ENCODE measurements at places on chromosomes 11 and 22.

DNA sequence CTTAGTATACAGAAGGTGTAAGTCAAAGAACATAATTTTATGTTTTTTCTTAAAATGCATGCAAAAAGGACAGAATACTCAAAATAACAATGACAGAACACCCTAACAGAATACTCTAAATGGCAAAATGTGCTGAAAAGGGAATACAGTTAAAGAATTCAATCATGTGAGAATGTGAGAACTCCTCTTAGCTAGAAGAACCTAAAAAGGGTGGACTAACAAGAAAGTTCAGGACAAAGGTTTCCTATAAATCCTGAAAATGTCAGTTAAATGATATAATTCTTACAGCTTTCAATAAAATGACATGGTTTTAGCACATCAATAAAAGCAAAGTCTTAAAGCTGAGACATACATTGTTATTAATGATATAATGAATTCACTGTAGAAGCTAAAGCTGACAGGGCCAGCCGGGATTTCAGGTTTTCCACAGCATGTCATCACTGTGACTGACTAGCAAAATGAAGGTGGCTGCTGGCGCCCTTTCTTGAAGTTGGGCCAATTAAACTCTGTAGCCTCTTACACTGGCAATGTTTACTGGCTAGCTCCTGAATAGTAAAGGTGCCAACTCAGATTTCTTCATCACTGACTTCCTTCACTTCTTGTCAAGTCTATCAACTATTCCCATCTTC, 244.4 kb downstream of the TTC28 start:
- DNase-seq: no peak

- DNase-seq: no peak
Measured at GRCh38 chr11:3087373-3087772, 30.1 kb upstream of the CARS1 start.

DNA sequence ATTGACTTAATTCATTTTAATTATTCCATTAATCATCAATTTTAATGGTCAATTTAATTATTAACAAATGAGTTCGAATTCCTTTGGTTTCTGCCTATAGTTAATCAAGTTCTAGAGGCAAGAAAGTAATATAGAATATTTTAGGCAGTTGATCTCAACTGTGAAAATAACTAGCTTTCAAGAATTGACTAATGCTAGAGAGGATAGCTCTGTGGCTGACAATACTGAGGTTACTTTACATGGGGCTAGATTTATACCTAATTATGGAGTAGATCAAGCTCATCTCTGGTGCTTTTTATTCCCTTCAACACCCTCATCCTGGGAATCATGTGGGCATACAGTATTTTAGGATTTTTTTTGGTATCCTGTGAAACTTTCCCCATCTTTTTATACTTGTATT, 259.4 kb downstream of the GRM5 start:
- no peak for DNase-seq

DNA sequence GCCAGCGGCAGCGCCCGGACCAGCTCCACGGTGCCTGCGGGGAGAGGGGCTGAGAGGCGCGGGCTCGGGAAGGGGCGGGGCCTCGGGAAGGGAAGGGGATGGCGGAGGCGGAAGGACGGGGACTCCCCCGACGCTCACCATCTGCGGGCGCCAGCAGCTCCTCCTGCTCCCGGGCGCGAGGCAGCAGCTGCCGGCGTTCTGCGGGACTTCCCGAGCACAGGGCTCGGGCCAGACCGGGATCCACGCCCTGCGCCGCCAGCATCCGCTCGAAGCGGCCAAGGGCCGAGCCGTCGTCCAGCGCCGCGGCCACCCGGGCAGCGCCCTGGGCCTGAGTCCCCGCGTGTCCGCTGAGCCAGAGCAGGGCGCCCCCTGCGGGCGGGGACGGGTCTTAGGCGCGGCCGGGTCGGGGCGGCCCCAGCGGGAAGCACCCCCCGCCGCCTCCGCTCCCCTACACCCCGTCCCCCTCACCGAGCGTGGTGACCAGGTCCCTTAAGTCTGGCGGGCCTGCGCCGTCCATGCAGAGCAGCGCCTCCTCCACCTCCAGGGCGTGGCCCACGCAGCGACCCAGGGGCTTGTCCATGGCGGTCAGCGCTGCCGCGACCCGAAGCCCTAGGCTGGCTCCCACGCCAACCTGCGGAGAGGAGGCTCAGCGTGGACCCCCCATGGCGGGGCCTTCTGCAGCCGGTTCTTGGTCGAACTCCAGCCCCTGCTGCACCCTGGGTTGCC, 873 bp upstream of the SCO2 start:
- peak; percentile 59 for DNase-seq

GRCh38 chr22:45970705-45971407, 6.1 kb downstream of the WNT7B start:
- DNase-seq: no peak

DNA sequence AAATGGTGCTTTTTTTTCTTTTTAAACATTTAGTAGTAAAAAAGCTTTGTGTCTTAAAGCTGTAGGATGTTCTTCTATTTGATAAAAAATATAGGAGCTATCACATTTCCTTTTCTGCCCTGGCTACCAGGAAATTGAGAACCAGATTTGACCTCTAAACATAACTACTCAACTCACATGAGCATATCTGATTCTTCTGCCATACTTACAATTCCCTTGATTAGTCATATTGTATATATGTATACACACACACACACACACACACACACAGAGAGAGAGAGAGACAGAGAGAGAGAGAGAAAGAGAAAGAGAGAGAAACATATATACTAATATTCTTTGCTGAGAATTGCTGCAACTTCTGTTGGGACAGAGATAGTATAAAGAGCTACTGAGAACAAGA, 23.0 kb upstream of the GDPD4 start:
- no peak for DNase-seq

DNA sequence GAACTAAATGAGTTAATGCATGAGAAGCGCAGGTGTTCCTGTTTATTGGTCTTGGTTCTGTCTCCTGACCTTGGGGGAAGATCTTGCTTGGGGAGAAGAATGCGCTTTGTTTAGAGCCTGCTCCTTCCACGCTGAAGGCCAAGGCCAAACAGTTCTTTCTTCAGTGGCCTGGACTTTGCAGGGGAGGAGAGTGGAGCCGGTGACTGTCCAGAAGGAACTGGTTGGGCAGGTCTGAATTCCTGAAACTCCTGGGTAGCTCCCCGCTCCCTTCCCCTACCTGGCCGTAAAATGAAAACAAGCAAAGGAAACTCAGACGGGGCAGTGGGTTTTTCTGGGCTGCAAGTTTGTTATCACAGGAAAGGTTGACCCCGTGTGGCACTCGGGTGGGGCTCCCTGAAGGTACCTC, 3.6 kb downstream of the ARHGAP8 start:
- DNase-seq: no peak

DNA sequence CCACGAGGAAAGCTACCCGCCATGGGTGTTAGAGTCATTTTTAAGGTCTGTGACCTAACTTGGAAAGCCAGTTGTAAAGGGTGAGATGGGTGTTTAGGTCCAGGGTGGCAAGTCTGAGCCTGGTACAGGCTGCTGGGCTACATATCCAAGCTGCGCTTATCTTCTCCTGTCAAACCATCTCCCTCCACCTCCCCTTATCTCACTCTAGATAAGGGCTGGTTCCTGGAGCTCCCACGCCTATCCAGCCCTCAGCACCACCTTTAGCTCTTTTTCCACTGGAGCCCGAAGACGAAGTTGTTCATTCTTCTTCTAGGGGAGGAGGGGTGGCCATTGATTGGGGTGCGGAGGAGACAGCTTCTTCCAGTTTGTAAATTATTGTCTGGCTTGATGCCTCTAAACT, 48.5 kb downstream of the MICAL2 start:
- no peak for DNase-seq

DNA sequence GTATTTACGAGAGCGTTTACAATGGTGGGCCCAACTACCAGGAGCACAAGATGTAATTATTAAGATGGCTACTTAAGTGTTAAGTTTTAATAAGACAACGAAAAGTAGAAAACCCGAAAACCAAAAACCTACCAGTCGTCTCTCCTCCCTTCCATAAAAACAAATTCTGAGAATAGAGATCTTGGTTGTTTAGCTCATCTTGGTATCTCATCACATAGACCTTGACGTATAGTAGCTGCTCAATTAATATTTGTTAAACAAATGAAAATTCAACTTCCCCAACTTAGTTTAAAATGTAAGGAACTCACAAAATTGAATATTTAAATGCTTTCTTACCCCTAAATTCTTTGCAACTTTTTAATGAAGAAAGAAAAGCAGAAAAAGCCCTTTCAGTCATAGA, 669 bp downstream of the KDM4D start:
- DNase-seq: no peak

DNA sequence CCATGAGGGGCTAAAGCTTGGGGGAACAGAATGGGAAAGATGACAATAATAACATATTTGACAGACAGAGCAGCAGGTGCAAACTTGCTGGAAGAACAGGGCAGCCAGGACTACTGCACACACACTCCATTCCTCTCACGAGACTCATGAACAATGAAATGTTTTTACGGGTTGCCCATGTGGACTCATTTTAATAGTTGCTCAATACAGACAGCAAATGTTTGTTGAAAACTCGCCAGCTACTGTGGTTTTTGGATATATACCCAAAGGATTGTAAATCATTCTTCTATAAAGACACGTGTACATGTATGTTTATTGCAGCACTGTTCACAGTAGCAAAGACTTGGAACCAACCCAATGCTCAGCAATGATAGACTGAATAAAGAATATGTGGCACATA, 10.3 kb downstream of the SYT13 start:
- no peak for DNase-seq

- DNase-seq: no peak
Measured at GRCh38 chr11:78752494-78752893, 177.8 kb upstream of the NARS2 start.

DNA sequence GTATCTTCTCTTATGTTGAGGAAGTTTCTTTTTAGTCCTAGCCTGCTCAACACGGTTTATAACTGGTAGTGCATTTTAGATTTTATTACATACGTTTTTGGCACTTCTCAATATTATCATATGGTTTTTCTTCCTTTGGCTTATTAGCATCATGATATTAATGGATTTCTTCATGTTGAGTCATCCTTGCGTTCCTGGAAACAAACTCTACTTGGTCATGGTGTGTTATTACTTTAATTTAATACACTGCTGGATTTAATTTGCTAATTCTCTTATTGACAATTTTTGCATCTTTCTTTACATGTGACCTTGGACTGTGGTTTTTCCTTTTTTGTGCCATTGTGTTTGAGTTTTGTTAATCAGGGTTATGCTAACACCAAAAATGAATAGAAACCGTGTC, 20.5 kb downstream of the IGF2 start:
- DNase-seq: no peak

GRCh38 chr11:134471716-134472455, 59.8 kb upstream of the B3GAT1 start:
- DNase-seq: no peak

DNA sequence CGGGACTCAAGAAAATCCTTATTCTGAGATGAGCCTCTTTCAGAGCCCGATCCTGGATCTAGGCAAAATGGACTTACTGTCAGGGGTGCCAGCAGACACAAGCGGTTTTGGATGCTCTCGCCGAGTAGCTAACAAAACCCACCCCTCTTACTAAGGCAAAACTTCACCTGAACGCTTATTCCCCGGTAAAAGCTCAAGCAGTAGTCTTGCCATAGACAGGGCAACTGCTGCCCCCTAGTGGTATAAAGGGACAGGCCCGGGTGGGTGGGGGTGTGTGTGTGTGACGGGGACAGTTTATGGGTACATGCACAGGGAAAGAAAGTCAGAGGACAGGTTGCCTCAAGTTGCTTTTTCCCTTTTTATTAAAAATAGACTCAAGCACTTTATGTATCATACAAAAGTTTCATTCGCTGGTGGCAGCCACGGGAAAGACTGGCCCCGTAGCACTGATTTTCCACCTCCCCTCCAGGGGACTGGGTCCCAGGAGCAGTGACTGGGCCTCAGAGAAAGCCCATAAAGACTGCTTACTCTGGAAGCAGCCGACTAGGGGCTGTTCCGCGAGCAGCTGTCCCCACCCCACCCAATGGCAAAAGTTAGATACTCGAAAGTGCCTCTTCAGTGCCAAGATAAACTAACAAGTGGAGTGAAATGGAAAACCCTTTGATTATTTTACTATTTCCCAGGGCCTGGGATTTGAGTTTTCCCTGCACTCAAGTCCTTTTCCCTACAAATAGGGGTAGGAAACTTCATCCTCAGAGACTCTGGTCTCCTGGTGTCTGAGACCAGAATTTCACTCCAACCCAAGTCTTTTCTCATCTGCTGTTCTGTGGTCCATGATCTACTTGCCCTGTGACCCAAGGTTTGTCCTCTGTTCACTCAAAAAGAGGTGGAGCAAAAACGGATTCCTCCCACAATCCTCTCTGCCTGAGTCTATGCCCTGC, 4.7 kb downstream of the YPEL4 start:
- DNase-seq: peak; percentile 43

- DNase-seq: peak; percentile 77
Measured at GRCh38 chr22:32880893-32881596, 79.5 kb downstream of the TIMP3 start.

DNA sequence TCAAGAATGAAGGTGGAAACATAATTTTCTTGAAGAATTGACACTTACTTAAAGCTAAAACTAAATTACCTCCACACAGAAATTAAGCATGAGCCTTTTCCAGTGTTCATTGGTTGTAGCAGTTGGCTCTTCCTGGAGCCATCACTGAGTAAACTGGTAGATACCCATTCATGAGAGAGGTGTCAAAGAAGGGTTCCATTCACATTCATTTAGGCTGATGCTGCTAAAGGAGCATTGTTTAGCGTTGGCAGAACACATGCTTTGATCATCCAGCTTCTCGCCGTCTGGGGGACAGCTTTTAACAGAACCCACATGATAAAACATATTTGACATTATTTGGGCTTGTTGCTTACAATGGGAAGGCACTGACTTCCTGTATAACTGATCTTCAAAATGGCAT, 71.6 kb downstream of the TNRC6B start:
- no peak for DNase-seq

DNA sequence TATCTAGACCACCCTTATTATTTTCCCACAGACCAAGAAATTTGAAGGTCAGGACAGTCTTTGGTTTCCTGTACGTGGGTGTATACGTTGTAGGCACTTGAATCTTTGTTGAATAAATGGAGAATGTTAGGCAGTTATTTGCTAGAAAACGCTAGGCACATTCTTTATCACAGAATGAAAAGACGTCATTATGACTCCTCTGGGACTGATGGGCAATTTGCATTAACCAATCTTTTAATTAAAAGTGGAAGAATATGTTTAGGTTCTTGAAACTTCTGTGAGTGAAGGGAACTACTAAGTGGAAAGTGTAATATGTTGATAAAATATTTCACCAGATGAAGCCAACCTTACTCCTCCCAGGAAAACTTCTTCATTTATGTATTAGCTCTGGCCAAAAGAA, 5.7 kb downstream of the CAT start:
- no peak for DNase-seq

DNA sequence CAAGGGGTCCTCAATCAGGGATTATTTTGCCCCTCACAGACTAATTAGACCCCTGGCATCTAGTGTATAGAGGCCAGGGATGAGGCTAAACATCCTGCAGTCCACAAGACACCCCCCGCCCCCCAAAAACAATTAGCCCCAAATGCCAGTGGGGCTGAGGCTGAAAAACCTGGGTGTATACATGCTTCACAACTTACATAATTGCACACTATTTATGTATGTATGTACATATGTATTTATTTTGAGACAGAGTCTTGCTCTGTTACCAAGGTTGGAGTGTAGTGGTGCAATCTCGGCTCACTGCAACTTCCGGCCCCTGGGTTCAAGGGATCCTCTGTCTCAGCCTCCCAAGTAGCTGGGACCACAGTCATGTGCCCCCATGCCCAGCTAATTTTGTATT, 28.8 kb upstream of the SHANK2 start:
- DNase-seq: no peak

GRCh38 chr11:105049481-105049880, 4.3 kb upstream of the CARD16 start:
- no peak for DNase-seq

- no peak for DNase-seq
Measured at GRCh38 chr11:102921587-102922220, 33.8 kb downstream of the MMP13 start.
